NCI-H1092 treated with DMSO at 0.1 percent for 48 hours (cell line): ENCODE measurements at places on chromosomes 3 and 15.
A peak's percentile ranks its signal among the peaks of the same experiment; 100 is the strongest.

DNA sequence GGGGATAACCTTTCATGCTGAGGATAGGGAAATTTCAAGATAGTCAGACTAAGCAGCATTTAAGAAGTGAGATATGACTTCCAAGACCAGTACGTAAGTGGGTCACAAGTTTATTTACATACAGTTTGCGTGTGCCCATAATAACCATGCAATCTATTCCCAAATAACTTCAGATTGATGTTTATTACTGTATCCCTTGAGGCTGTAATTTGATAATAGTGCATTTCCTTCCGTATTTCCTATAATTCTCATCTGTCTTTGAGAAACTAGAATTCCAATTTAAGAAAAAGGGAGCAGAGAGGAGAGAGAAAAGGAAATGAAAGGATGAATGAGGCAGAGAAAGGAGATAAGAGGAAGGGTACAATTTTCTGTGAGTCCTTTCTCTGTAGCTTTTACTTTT, 1073.1 kb downstream of the EPHA3 start:
- DNase-seq, result no peak

- no peak for DNase-seq
Measured at GRCh38 chr15:52136442-52136980, 23.9 kb upstream of the BCL2L10 start.

DNA sequence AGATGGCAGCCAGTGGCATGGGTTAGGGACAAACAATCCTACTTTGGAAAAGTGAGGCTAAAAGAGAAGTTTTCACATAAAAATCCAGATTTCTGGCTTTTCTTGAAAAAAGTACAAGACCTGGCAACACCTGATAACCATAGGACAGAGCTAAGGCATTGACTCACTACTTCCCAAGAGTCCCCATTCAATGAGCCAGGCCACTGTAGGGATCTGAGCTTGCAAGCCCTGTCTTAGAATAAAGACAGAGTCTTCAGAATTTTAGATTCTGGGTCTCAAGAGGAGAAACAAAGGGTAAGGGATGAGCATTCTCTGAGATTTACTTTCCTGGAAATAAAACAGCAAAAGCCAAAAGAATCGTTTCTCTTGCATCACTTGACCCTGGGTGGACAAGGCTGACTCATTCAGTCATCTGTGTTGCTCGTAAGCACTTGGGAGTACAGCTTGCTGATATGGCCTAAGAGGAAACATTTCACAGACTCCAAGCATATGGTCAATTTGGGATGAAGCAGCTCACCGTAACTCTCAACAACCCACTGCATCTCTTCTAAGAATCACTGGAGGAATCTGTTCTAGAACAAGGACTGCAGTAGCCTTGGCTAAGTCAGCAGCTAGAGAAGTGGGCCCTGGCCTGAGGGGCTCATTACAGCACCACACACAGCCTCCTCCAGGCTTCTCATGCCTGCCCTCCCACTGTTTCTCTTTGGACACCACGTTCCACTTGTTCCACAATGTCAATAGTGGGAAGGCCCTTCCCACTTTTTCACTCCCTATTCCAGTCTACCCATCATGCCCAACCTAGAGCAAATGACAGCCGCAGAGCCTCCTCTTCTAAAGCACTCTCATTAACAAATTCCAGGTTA, 86.2 kb downstream of the RFTN1 start:
- DNase-seq, result no peak

GRCh38 chr3:161890147-161890625, 393.6 kb downstream of the OTOL1 start:
- DNase-seq, result no peak

DNA sequence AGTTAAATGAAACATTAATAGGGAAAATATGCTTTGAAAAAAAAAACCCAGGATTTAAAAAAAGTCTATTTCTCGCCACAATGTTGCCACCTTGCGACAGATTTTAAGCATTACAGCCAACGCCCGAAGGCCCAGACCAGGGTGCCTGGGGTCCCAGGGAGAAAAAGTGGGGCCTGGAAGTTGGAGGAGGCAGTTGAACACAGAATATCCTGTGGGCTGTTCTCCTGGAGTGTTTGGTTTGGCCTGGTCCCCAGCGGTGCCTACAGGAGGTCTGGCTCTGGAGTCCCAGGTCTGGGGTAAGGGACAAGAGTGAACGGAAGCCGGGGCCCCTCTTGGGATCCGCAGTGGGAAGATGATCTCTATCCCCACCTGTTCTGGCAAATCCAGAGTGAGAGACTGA, 3.4 kb downstream of the RNU6-1 start:
- peak; percentile 24 for DNase-seq

GRCh38 chr3:7709376-7710082, 792.1 kb upstream of the LMCD1 start:
- DNase-seq, result no peak
